ENCODE measurements at places on chromosomes 13 and 19.

- no peak for DNase-seq
These were observed 98.6 kb downstream of the RBM26 start for GRCh38 chr13:79307433-79307861.

DNA sequence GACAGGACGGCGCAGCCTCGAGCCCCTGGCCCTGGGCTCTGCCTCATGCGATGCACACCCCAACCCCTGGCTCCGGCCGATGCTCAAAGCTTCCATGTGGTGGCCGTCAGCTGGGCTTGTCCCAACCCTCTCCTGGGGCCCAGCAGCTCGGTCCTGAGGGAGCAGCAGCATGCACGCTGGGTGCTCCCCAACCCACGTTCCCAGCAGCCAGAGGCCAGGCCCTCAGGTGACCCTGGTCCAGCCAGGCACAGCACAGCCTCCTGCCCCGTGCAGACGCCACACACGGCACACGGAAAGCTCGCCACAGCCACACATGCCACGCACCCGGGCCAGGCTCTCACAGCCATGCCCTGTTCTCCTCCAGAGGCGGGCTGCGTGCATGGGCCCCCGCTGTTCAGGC lies 60.7 kb downstream of the IER2 start:
- DNase-seq: no peak

GRCh38 chr13:113938716-113939115 lies 35.2 kb downstream of the C13orf46 start:
- no peak for DNase-seq

DNA sequence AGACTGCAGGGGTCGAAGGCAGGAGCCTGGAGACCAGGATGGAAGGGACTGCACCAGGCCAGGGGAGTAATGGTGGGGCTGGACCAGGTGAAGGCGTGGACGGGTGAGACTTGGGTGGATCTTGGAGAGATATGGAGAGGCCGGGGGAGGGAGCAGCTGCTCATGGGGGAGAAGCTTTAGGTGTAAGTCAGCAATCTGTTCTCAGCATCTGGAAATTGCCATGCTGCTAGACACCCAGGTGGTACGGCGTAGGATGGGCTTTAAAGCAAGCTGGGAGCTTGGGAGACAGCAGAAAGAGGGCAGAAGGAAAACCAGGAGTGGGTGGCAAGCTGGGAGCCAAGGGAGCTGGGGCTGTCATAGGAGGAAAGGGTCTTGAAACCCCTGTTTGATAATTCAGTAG lies 3.0 kb downstream of the CERS4 start:
- no peak for DNase-seq

DNA sequence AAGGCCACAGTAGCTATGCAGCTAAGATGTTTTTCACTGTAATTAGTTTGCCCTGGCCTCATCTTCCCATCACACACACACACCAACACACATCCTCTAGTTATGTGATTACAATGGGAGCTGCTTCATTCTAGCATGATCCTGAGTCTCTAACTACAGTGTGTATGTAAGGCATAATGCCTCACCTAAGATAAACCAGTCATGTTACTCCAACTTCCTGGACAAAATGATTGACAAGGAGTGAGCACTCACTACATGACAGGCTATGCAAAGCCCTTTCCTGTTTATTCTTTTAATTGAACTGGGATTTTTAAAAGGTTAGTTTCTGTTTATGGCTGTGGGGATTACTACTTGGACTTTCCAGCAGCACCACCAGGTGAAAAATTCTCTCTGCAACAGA lies 400.8 kb upstream of the ATXN8OS start:
- DNase-seq: no peak

DNA sequence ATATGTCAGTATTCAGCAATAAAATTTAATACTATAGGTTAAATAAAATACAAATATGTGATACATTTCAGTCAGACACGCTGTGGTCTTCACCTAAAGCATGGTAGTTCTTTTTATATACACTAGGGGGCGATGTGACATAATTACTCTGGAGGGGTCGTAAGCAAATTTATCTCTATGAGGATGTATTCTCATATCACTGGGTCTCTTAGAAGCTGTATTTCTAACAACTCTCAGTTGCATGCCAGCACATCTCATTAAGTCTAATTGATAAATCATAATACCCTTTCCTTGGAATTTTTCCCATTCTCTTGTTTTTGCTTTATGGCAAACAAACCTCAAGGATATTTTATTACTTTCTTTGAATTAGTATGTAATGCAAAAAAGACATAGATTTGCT lies 3.9 kb upstream of the PCDH17 start:
- no peak for DNase-seq

DNA sequence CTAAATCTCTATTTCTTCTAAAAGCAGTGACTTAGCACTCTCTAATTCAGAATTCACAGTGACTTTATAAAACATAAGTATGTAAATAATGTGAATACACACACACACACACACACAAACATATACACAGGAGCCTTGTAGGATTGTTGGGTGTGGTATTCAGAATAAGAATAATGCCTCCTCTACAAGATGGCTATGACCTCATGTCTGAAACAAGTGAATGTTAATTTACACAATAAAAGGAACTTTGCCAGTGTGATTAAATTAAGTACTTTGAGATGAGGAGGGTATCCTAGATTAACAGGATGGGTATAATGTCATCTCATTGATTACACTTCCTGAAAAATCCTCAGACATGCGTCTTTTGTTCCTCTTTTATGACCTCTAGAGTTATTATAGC lies 234.6 kb downstream of the SLITRK6 start:
- no peak for DNase-seq

DNA sequence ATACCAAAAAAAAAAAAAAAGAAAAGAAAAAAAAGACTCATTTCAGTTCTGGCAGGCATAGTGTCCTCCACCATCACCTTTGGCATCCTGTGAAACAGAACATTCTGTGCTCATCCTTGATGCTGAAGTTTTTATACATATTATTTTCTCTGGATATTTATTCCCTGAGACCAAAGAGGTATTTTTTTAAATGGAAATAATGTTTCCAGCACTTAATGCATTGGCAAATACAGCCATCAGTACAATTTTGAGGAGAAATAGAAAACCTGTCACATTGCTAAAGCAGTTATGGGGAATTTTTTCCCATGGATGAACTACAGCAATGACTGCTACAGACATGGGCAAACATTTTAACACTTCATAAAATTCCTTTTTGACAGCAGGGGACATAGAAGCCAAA lies 312.4 kb downstream of the DNAJC15 start:
- no peak for DNase-seq

DNA sequence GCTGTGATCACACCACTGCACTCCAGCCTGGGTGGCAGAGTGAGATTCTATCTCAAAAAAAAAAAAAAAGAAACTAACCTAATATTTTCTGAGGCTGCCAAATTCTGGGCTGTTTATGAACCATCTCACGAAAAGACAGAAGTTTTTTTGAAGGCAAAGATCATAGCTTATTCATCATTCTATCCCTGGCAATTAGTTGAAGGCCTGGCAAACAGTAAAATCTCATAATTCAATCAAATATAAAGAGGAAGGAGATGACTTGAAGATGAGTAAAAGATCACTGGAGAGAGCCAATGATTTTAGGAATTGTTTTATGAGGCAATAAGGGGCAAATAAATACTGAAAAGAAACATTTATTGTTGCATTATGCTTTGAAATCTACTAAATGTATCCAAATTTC lies 216.5 kb downstream of the DCLK1 start:
- no peak for DNase-seq

GRCh38 chr13:93045836-93046235 lies 180.8 kb upstream of the GPC6 start:
- no peak for DNase-seq

DNA sequence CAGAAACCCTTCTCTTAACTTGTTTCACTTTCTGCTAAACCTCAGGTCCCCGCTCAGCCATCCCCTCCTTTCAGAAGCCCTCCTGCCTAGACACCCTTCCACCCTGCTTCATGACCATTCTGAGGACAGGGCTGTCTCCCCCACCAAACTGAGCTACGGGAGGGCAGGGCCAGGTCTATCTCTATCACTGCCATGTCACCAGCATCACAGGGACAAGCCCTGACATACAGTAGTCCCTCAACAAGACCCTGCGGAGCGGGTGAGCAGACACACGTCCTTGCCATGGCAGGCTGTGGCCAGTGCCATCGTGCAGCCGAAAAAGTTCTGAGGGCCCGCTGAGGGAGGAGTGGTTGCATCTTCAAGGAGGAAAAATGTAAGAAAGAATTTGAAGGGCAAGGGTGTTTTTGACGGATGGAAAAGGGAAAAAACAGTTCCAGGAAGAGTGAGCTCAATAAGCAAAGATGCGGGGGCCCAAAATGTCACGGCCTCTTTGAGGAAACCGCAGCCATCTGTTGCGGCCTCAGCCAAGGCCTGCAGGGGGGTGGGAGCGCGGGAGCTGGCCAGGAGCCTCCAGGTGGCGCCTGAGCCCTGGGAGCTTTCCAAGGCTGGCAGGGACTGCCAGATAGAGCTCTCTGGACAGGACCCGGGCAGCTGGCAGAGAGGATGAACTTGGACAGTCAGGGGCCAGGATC lies 8.1 kb downstream of the PTGIR start:
- no peak for DNase-seq

DNA sequence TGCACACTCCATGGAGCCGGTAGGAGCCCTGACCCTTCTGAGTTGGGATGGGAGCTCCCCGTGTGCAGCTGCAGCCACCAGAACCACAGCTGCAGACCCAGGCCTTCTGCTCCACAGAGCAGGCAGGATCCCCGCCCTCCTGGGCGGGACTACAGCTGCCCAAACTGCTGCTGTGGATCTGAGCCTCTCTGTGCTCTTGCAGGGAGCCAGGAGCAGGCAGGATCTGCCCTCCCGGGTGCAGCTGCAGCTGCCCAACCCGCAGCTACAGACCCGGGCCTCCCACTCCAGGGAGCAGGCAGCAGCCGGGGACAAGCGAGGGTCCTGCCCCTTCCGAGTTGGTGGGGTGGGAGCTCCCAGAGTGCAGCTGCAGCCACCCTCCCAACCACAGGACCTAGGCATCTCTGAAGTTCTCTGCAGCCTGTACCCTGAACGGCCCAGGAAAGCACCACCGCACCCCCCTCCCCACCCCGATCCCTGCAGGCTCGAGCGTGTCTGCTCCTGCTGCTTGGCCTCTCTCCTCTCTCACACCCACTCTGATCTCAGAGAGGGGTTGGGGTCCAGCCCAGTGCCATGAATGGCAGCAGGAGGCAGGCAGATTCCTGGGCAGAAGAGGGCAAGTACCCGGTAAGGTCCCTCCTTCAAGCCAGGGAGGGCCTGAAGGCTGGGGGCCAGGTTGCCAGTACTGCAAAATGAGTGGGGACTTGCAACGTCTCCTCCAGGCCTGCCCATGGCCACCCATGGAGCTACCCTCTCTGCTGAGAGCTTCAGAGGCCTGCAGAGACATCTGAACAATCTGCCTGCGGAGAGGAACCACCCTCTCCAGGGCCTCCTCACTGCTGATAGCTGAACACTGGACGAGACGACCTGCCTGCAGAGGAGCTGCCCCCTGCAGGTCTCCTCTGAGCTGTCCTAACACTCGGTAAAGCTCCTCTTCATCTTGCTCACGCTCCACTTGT lies 16.4 kb upstream of the EMP3 start:
- DNase-seq: no peak

- DNase-seq: no peak
These were observed 223.1 kb upstream of the TSHZ3 start for GRCh38 chr19:31572102-31572975.

DNA sequence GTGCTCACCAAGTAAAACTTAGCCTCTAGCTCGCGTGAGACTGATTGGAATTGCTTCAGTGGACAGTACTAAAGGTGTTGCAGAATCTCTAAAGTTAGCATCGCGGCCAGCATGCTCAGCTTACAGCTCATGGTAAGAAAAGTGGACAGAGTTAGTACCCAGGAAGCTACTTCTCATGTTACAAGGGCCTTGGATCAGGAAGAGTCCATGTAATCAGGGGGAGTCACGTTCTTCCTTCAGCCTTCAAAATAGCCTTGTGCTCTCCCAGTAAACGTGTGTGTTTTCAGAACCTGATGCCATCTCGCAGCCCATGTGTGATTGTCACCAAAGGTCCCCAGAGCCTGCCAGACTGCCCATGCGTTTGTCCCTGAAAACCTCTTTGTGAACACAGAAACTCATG lies 195.8 kb upstream of the RNF113B start:
- no peak for DNase-seq

DNA sequence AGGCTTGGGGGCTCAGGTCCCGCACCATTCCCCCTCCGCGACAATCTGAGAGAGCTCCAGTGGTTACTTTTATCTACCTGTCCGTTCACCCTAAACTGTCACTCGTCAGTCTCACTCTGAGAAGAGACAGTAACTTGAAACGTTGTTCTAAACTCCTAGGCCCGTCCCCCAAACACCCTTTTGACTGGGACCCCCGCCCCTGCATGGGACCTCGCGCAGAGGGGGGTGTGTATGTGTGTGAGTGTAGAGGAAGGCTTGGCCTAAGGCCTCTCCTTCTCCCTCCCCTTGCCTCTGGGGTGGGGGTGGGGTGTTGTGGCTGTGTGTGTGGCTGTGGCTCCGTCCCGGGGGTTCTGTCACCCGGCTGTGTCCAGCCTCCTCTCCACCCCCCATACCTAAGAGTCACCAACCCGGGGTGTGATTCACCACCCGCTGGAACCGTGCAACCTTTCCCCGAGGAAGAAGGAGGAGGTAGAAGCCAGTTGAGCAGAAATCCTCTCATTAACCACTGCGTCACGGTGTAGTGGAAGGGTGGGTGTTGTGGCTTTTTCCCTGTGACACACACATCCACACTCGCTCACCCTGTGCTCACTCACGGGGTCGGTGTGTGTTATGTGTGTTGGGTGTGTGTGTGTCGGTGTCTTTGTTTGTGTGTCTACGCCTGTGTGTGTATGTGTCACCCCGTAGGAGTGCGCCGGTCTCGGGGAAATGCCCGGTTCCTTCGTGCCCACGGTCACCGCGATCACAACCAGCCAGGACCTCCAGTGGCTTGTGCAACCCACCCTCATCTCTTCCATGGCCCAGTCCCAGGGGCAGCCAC lies 2.4 kb downstream of the FOSB start:
- DNase-seq: no peak

DNA sequence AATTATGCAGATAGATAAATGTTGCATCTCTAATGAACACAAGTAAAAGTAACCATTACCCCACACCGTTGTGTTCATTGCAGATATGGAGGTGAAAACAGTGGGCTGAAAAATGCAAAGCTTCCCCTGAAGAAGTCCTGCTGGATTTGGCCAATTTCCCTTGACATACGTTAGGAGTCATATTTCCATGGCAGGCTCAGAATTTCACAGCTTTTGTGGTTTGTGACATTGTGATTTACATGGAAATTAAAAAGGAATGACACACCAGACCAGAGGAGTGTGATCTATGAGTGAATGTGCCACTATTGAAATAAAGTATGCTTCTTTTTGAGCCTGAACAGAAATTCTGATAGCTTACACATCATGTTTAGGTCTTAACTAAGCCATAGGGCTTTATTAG lies 221.1 kb upstream of the TMTC4 start:
- no peak for DNase-seq

DNA sequence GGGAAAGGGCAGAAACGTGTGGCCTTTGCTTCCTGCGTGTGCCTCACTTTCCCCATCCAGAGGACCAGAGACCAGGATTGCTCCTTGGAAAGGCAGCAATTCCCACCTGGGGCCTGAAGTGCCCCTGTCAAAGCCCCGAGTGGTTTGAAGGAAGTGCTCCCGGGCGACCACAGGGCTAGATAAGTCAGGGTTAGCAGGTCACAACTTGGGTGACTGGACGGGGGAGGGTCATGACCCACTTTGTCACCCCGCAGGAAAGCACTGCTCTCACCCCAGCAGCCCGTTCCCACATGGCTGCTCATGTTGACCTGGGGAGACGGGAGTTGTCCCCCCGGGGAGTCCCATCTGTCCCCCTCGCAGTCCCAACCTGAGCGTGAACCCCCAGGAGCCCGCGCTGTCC lies 459 bp downstream of the PRAM1 start:
- no peak for DNase-seq
